Renal cortical epithelial cell (primary cell): ENCODE measurements at places on chromosomes 5 and 9.

GRCh38 chr5:57111993-57112392 lies 61.9 kb upstream of the GPBP1 start:
- no peak for DNase-seq

GRCh38 chr9:69785757-69786156 lies 25.9 kb upstream of the PTAR1 start:
- DNase-seq, result peak; percentile 73

DNA sequence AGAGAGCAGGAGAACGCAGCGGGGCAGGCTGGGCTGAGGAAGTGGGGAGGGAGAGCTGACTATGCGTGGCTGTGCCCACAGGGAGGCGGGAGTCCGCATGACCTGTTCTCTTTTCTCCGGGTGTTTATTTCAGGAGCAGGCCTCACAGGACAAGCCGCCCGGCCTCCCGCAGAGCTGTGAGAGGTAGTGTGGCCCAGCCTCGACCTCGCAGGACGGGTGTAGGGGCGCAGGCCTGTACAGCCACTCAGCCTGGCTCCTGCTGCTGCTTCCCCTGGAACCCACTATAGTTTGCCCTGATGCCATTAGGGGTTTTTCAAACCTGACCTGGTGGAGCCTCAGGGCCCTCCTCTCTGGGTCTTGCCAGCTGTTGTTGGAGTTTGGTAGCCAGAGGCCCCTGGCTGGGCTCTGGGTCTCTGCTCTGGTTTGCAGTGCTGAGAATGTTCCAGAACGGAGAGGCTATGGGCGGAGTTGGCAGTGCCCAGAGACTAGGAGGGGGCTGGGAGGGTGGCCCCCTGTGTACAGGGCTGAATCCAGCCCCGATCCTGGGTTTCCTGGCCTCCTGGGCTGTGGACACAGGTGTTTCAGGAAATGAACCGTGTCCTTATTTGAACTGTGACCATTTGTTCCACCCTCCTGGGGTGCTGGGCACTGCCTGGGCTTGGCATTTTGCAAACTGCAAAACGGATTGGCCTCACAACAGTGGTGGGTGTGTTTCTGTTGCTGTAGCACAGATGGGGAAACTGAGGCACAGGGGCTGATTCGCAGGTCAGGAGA lies 78.8 kb downstream of the WNK2 start:
- peak; percentile 7 for DNase-seq

- DNase-seq, result no peak
Measured at GRCh38 chr9:98101416-98101815, 17.6 kb downstream of the TRIM14 start.
